ENCODE measurements at places on chromosomes 16 and 17.

DNA sequence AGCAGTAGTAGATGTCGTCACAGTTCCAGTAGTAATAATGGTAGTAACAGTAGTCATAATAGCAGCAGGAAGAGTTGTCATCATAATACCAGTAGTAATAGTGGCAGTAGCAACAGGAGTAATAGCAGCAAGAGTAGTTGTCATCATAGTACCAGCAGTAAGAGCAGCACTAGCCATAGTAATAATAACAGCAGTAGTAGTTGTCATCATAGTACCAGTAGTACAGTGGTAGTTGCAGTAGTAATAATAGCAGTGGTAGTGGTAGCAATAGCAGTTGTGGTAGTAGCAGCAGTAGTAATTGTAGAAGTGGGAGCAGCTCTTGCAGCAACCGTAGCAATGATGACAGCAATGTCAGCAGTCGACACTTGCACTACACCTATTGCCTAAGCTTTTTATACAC, 502.8 kb downstream of the HS3ST4 start:
- DNase-seq: no peak

DNA sequence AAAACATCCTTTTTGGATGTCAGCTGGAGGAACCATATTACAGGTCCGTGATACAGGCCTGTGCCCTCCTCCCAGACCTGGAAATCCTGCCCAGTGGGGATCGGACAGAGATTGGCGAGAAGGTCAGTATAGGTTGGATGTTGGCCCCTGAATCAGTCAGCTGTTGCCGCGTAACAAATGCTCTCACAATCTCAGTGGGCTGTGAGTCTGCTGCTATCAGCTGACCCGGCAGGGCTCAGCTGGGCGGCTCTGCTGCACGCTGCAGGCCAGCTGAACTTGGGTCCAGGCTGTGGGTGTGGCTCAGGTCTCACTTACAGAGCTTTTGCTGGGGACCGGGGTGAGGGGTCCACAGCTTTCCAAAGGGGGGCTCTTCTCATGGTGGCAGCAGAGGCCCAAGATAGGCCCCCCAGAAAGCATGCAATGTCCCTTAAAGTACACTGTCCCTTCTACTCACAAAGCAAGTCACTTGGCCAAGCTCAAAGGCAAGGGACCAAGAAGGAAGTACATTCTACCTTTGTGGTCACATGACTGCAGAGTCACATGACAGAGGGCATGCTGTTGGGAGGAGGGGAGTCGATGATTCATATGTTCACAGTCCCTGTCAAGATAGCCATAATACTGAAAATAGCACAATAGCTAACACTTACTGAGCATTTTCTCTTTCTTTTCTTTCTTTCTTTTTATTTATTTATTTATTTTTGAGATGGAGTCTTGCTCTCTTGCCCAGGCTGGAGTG, 134.2 kb downstream of the ABCC1 start:
- DNase-seq: no peak

GRCh38 chr17:82435601-82436583, 14.7 kb downstream of the CYBC1 start:
- DNase-seq: no peak

- DNase-seq: no peak
Observed at GRCh38 chr16:54699656-54700055, 231.0 kb upstream of the IRX5 start.

GRCh38 chr16:23345237-23345636, 43.1 kb downstream of the SCNN1B start:
- DNase-seq: no peak

DNA sequence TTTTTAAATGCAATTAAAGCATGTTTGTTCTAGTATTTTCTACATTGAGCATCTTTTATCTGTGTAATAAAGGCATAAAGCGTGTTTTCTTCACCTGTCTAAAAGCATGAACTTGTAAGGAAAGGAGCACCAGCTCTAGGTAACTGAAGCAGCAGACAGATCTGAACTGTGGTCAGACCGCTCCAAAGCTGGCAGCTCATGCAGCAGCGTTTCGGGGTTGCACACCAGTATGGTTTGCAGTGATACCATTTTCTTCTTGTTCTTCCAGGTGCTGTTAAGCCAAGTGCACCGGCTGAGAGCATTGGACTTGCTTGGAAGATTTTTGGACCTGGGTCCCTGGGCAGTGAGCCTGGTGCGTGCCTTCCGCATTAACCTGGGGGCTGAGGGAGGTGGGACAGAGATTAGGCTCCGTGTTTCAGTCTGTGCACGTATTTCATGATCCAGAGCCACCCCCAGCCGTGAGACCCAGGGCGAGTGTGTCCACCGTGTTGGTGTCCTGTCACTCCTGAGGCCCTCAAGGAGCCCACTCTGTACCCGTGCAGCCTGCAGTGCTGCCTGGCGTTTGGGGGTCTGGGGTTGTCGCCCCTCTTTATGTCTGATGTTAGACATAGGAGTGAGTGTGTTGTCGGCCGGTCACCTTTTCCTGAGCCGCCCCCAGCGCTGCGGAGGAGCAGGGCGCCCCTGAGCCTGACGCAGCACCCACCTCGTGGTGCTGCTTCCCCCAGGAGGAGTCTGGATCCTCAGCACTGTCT, 136.3 kb upstream of the CHMP6 start:
- no peak for DNase-seq

DNA sequence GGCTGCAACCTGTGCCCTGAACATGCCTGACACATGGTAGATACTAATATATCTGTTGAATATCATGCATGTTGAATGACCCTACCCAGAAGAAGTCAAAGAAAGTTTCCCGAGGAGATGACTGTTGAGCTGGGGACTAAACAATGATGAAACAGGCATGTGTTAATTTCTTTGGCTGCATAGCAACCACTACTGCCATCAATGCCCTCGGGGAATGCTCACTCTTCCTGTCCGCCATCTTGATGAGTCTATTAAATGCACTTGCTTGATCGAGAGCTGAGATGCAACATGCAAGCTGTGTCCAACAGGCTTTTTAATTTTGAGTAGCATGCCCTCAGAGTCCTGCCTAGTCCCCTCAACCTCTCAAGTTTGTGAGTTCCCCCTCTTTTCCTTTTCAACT, 31.3 kb downstream of the GRIN2A start:
- no peak for DNase-seq

DNA sequence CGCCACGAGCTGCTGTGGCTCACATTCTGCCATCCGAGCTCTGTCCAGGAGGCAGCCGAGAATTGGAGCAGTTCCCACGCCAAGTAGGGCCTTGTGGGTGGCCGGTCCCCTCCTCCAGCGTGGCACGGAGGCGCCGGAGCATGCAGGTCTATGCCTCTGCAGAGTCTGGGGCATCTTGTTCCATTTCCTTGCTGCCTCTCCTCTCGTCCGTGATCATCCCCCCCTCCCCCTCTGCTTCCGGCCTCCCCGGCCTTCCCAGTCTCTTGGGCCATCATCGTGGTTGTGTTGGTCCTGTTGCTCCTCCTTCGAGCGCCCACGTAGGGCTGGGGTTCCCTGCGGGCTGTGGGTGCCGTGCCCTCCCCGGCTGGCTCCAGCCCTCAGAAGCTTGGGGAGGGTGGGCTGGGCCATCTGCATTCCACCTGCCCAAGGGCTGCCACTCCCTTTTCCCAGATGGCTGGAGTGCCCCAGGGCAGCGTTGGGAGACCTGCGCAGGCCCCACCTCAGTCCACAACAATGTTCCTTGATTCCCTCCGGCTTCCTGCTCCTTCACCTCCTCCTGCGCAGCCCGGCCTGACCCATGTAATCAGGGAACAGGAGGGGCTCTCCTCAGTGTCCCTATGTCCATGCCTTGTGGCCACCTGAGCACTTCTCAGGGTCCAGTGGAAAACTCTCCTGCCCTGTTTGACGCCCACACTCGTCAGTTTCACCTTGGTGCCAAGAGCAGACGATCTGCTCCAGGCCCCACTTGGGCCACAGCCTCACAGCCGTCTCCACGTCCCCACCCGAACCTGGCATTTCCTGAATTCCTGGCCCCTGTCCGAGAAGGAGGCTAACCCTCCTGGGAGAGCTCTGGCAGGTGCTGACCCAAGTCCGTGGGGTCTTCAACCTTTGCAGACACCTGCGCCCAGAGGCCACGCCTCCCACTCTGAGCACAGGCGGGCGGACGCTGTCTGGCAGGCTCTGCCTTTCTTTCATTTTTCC, 37.1 kb downstream of the BAIAP2 start:
- DNase-seq: no peak

DNA sequence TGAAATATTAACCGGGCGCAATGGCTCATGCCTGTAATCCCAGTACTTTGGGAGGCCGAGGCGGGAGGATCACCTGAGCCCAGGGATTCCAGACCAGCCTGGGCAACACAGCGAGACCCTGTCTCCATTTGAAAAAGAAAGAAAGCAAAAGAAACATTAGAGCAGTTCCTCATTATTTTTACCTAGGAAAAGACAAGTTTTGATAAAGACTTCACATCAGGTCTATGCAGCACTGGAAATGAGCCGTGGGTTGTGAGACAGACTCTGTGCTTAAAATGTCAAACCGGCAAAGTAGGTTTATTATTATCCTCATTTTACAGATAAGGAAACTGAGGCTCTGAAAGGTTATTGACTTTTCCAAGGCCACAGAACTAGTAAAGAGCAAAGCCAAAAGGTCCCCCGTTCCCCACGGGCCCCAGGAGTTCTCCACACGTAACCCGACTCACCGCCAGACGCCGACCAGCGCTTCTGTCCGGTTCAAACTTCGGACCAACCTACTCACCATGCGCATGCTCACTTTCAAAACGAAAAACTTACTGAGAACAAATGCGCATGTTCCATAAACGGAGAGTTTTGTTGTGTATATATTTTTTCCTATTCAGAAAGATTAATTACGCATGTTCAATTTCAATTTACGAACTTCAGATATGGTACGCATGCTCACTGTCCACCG, 356 bp downstream of the TUBD1 start:
- no peak for DNase-seq

GRCh38 chr16:30621765-30622164, 11.6 kb upstream of the ZNF689 start:
- DNase-seq: no peak

DNA sequence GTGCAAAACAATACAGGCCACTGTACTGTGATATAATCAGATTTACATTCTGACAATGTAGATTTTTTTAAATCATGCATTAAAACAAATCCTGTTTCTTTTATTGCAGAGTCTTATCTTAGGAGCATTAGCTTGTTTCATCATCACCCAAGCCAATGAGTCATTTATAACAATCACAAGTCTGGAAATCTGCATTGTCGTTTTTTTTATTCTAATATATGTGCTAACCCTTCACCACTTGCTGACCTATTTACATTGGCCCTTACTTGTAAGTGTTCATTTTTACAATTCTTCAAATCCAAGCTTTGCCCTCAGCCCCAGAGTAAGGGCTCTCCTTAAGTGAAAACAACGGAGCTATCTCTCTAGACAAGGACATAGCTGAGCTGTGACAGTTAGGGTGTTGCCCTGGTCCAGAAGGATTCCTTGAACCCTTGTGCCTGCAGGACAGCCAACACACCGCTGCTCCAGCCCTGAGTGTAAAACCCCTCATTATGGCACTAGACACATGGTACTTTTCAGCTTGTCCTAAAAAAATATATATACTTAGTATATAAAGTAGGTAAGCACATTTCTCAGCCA, 3.7 kb downstream of the CMTM1 start:
- DNase-seq: no peak

- DNase-seq: no peak
Observed at GRCh38 chr17:21096874-21097273, 29.9 kb upstream of the DHRS7B start.

DNA sequence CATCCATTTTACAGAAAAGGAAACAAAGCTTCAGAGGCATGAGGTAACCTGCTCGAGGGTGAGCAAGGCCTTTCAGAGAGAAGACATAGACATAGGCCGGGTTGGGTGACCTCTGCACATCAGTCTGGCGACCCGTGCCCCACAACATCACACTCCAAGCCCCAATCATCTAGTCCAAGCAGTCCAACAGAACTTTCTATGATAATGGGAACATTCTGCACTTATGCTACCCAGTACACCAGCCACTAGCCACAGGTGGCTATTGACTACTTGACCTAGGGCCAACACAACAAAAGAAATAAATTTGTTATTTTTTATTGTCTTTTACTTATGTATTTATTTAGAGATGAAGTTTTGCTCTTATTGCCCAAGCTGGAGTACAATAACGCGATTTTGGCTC, 20.8 kb downstream of the MYH11 start:
- DNase-seq: no peak

- DNase-seq: no peak
Observed at GRCh38 chr16:82481455-82481854, 145.3 kb upstream of the CDH13 start.

GRCh38 chr17:74838274-74838673, 21.4 kb downstream of the GRIN2C start:
- DNase-seq: no peak

GRCh38 chr17:76598004-76598439, 12.4 kb upstream of the ST6GALNAC2 start:
- DNase-seq: no peak

DNA sequence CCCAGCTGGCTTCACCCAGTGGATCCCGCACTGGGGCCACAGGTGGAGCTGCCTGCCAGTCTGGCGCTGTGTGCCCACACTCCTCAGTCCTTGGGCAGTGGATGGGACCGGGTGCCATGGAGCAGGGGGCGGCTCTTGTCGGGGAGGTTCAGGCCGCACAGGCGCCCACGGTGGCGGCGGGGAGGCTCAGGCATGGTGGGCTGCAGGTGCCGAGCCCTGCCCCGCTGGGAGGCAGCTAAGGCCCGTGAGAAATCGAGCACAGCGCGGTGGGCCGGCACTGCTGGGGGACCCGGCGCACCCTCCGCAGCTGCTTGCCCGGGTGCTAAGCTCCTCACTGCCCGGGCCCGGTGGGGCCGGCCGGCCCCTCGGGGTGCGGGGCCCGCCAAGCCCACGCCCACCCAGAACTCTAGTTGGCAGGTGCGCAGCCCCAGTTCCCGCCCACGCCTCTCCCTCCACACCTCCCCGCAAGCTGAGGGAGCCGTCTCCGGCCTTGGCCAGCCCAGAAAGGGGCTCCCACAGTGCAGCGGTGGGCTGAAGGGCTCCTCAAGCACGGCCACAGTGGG, 26.6 kb downstream of the CCDC42 start:
- DNase-seq: no peak

- DNase-seq: no peak
Observed at GRCh38 chr16:14117051-14117450, 45.9 kb downstream of the MRTFB start.

GRCh38 chr16:61215605-61216004, 820.6 kb downstream of the CDH8 start:
- DNase-seq: no peak

GRCh38 chr17:55661256-55661758, 61.4 kb downstream of the TMEM100 start:
- DNase-seq: no peak
